ENCODE measurements at places on chromosomes 5 and 9. TPM values are rescaled to one million over a fixed set of nuclear protein-coding genes. Genes with fewer than 3 reads are reported as not detected.

CDH9 gene
- not detected for polyA plus RNA-seq

BAAT gene
- 2.2 TPM for polyA plus RNA-seq

RASA1 gene
- polyA plus RNA-seq, result 14.3 TPM

IFNB1 gene
- polyA plus RNA-seq, result not detected

LEAP2 gene
- polyA plus RNA-seq, result 2.2 TPM

SCGB3A2 gene
- polyA plus RNA-seq, result 4.5 TPM

C5orf34 gene
- 2.1 TPM for polyA plus RNA-seq

IRX2 gene
- 0.07 TPM for polyA plus RNA-seq

GRXCR2 gene
- not detected for polyA plus RNA-seq

SLC34A1 gene
- 0.07 TPM for polyA plus RNA-seq

DNA sequence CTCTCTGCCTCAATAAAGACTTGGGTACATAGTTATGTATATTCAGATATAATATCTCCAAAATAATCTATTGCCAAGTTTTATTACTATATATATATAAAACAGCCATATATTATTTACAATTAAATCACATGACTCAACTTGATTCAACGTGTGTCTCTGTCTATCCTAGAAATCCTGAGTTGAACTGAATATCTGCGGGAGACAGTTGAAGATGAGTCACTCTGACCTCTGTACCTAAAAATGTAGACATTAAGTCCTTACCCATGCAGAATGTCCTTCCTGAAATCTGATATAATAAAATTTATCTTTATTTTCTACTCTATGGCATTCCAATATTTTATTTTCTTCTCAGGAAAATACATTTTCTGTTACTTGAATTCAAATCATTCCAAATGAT is 218.2 kb upstream of the PRDM9 start:
- no peak for DNase-seq

DNA sequence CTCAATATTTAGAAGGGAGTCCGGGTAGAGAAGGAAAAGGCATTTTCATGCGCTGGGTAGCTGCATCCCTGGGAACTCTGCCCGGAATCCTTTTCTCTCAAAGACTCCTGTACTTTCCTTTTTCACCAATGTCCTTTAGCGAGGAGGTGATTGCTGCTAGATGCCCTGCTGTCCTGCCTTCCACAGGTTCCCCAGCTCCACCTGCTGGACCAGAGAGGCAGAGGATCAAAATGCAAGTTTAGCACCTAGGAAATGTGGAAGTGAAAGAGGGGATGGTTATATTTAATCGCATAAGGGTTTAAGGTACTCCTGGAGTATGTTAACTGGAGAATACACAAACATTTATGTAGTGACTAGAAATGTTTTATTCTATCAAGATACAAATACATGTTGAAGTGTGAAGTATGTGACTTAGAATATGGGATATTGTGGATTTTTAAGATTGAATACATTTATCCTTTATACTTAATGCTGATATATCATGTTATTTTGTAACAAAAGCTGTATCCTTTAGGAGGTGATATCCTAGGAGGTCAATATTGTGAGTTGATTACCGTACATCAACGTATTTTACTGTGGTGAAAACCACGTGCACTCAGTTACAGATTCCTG is 145.7 kb downstream of the ARHGAP26 start:
- peak; percentile 68 for DNase-seq

GRCh38 chr5:164672931-164673694 is 1167.7 kb downstream of the MAT2B start:
- DNase-seq, result no peak

- no peak for DNase-seq
These were observed 13.4 kb upstream of the ACSL6 start for GRCh38 chr5:132024789-132025402.

DNA sequence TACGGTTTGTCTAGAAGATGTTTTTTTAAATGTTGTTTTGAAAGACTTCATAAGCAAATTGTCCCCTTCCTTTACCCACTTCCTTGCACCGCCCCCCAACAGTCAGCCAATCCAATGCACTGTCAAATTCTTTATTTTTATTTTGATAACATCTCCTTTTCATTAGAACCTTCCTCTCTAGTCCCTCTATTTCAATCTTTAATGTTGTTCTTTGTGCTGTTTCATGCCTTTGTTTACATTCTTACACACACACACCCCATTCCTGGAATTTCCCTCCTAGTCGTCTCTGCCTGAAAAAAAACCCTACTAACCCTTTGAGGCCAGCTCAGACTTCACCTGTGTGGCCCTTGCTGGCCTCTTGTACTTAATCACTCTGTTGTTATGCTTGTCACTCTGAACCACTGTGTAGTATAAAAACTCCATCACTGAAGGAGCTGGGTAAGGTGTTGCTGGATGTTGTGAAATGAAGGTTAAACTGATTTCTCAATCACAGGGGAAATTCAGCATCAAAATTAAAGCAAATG is 133.4 kb downstream of the UGCG start:
- DNase-seq, result peak; percentile 8

DNA sequence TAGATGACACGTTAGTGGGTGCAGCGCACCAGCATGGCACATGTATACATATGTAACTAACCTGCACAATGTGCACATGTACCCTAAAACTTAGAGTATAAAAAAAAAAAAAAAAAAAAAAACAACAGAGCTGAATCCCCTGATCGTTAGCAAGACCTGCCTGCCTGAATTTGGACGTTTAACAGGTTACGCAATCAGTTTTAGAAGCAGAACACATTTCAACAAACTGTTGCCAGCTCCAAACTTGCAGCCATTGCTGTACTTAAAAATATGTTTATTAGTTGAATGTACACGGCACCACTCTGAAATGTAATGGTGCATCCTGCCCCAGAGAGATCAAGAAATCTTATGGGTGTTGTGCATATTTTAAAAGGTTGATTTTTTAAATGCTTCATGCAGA is 680.0 kb downstream of the TLE4 start:
- no peak for DNase-seq

GRCh38 chr5:140042643-140043507 is at the start of gene NRG2:
TSS of gene NRG2 (minus strand) at chr5:140043299.
- DNase-seq, result peak; percentile 67

DNA sequence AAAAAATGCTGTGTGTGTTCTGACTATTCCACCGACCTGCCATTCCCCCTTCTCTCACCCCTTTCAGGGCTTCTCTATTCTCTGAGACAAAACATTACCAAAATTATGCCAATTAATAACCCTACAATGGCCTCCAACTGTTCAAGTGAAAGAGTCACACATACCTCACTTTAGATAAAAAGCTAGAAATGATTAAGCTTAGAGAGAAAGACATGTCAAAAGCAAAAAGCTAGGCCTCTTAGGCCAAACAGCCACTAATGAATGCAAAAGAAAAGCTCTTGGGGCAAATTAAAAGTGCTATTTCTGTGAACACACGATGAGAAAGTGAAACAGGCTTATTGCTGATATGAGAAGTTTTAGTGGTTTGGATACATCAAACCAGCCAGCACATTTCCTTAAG is 279.6 kb upstream of the GRAMD2B start:
- DNase-seq, result no peak

GRCh38 chr5:360257-361027 is 38.9 kb downstream of the AHRR start:
- no peak for DNase-seq

- DNase-seq, result no peak
These were observed 198.2 kb downstream of the SEMA5A start for GRCh38 chr5:9347541-9348295.

GRCh38 chr5:172450861-172451695 is 3.2 kb downstream of the SH3PXD2B start:
- DNase-seq, result peak; percentile 48

- peak; percentile 13 for DNase-seq
These were observed 92.1 kb upstream of the MAP1B start for GRCh38 chr5:72015103-72015548.

GRCh38 chr9:4541856-4542255 is 51.6 kb downstream of the SLC1A1 start:
- DNase-seq, result peak; percentile 47

DNA sequence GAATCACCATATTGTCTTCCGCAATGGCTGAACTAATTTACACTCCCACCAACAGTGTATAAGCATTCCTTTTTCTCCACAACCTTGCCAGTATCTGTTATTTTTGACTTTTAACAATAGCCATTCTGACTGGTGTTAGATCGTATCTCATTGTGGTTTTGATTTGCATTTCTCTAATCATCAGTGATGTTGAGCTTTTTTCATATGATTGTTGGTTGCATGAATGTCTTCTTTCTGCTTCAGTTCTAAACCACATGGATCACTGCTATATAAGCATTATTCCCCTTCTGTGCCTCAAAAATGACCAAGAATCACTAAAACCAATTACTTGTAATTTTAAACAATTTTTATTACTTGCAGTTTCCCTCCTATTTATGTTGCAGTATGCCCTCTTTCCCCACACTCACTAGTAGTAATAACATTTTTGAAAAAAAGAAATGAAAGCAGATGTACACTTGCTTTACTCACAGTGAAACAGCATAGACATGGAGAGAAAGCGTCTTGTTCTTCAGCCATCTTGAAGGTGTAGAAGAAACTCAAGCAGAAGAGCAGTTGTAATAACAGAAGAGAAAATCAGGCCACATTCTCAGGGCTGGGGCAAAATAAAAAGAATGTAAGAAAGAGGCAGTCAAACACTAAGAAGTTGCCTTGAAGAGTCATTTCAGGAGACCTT is 4.5 kb upstream of the TMEM252 start:
- DNase-seq, result no peak

GRCh38 chr5:38448568-38449350 is 107.7 kb downstream of the LIFR start:
- DNase-seq, result no peak

DNA sequence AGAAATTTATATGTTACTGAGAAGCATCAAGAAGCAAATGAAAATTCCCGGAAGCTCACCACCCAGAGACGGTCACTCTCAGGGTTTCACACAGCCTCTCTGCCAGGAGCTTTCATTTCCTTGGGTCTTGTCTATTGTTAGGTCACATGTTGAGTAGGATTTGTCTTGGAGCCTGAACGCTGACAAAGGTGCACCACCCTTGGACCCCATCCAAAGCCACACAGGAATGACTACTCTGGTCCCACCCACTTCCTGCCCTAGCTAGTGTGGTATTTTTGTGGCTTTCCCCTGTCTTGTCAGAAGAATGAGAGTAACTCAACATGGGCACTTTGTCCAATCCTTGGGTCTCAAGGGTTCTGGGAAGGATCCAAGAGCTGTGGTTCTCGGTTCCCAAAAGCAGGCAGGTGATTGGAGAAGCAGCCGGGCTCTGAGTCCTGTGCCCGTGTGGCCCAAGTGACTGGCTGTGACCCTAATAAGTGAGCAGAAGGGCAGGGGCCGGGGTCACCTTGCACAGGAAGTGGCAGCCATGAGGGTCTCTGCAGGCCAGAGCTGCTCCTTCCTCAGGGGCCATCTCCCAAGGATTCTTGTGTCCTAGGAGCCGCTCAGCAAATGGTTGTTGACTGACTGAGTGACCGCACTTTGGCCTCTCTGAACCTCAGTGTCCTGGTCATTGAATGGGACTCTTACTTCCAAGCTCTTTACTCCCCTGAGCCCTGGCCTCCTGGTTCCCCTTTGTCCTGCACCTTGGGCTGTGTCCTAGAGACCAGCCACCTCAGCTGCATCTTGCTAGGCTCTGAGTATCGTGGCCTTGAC is 6.9 kb downstream of the FGD3 start:
- no peak for DNase-seq

GRCh38 chr9:116986015-116986414 is 298.9 kb downstream of the TRIM32 start:
- DNase-seq, result no peak

DNA sequence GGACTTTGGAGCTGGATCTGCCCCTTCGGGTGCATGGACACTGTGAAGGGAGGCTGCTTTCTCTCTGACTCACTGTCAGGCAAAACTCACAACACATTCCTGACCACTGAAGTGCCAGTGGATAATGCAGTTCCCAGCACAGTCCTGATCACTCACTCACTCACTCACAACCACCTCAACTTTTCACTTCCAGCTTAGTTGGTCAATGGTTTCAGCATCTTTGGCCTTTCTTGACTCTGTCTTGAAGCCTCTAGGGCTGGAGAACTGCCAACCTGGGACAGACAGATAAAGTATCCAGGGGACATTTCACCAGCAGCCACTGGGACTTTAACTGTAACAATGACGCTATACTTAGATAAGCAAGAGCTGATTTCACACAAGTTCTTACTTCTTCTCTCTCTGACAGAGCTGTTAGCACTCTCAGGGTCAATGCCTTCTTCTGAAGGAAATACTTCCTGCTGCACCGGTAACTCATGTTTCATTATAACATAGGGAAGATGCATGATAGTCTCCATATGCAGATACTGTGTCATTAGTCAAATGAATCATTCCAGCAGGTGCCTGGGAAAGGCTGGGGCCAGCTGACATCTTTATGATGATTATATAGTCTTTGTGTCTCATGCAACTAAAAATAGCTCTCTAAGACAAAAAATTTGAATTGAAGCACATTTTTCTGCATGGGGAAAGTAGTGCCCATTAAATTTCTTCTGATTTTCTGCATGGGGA is 499.0 kb downstream of the SEMA5A start:
- no peak for DNase-seq

DNA sequence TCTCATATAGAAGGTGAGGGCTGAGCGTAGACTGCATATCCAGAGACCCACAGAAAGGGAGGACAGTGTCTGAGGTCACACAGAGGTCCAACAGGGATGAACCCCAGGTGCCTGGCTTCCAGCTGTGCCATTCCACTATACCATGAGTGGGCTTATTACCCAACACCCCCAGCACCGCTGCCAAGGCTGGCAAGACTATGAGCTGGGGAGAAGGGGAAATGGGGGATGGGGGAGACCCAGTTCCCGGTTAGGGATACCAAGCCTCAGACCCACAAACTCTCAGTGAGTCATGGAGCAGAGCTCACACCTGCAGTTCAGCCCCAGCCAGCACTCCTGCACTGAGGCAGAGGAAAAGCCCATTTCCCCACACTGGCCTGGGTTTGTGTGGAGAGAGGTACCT is 106.4 kb downstream of the PSD2 start:
- DNase-seq, result no peak

- no peak for DNase-seq
These were observed 152.5 kb downstream of the CDH10 start for GRCh38 chr5:24492229-24492628.

GRCh38 chr5:10661401-10661800 is 97.5 kb downstream of the ANKRD33B start:
- no peak for DNase-seq

- no peak for DNase-seq
These were observed 216.0 kb downstream of the FBXL7 start for GRCh38 chr5:15715967-15716366.

All from small intestine (tissue), 16 donors.